Activated naive CD4-positive, alpha-beta T cell treated with anti-CD3 and anti-CD28 coated beads, Interleukin-2, amount 10 ng/mL, durations not matched to agents 7 days and 5 days (primary cell): ENCODE measurements at places on chromosomes 4 and X.

DNA sequence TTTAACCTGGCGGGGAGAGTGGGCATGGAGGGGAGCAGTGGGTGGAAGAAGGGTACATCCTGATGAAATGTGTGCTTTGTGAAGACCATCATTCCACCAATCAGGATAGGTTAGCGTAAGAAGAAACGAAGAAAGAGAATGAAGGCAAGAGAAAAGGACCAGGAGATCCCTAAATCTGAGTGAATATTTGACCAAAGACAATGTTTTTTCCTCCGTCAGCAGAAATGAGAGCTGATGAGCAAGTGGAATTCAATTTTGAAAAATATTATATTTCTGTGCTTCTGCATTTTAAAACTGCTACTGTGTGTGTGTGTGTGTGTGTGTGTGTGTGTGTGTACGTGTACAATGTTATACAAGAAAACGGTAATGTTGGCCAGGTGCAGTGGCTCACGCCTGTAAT, 58.3 kb upstream of the NOCT start:
- DNase-seq: no peak

- DNase-seq: no peak
Measured at GRCh38 chrX:56795309-56795868, 66.3 kb downstream of the NBDY start.

- DNase-seq: no peak
Measured at GRCh38 chrX:119363391-119363790, 35.7 kb upstream of the SLC25A43 start.

GRCh38 chr4:159178979-159179969, 76.4 kb downstream of the RAPGEF2 start:
- DNase-seq: no peak
